ENCODE measurements at places on chromosomes 12 and 14. TPM values are rescaled to one million over a fixed set of nuclear protein-coding genes. Genes with fewer than 3 reads are reported as not detected.

DNA sequence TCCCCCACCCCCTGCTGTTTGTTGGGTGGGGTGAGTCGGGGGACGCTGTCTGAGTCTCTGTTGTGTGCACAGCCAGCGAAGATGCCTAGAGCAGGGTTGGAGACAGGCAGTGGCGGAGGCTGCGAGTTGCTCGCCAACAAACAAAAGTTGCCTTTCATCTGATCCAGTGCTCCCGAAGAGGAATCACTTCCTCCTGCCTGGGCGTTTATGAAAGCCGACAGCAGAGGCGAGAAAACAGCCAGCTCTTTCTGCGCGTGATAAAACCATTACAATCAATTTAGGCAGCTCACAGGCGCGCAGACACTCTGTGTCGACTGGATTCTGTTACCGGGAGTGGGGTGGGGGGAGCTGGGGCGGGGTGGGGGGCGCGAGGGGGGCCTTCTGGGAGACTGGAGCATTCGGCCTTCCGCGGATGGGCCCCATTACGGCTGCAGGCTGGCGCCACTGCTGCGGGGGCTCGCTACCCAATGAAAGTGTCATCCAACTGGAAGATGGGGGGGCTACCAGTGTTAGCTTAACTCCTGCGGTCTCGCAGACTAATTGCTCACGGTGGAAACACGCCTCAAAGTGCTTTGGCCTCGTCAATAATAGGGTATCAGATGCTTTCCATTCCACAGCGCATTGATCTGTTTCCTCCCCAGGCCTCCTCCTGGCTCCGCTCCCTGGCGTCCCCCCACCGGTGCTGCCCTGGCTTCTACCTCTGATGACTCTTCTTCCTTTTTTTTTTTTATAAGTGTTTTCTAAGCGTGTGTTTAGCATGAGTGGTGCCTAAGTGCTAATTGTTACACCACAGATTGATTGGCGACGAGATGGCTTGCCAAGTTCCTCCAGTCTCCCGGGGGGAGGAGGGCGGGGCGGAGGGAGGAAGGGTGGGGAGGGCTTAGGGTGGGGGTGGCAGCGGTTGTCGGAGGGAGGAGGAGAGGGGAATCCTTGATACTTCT lies 678.4 kb downstream of the MED13L start:
- no peaks in the 10 kb centered on the region for H3K36me3 ChIP-seq
- H3K27me3 ChIP-seq: peaks cover 6% of the 10 kb centered on the region
- no peak for DNase-seq
- H3K27ac ChIP-seq: no peak overlapping the region
- no peaks in the 10 kb centered on the region for H3K4me1 ChIP-seq

- H3K4me3 ChIP-seq: no peak overlapping the region
- no peaks in the 10 kb centered on the region for H3K36me3 ChIP-seq
- no peak overlapping the region for H3K27ac ChIP-seq
- no peak for DNase-seq
- no peaks in the 10 kb centered on the region for H3K4me1 ChIP-seq
- H3K27me3 ChIP-seq: no peaks in the 10 kb centered on the region
Measured at GRCh38 chr14:100770605-100771120, 44.0 kb downstream of the DLK1 start.

GRCh38 chr14:55399852-55400251 lies 11.8 kb downstream of the ATG14 start:
- H3K27me3 ChIP-seq: no peaks in the 10 kb centered on the region
- H3K4me1 ChIP-seq: no peaks in the 10 kb centered on the region
- H3K4me3 ChIP-seq: no peak overlapping the region
- no peak for DNase-seq
- no peak overlapping the region for H3K27ac ChIP-seq
- peaks cover 19% of the 10 kb centered on the region for H3K36me3 ChIP-seq

DNA sequence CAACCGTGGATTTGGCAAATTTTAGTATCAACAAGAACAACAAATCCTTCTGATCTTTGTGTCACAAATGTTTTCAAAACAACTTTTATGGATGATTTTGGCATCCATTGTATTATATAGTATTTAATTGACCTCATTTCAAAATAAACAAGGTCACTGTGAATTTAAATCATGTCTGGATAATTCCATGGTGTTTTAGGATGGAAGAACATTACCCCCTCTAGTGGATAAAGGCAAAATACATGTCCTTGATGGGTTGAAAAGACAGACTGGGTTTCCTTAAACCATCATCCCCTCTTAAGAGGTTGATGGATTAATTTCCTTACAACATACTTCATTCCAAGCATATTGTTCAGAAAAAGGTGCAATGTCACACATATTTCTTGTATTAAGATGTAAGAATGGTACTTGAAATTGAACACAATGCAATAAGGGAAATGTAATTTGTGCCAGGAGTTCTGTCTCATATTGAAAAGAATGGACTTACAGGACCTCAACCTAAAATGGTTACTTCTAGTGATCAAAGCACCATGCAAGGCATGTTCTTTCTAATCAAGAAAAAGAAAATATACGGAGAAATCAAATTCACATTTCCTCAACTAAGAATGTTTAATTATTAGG lies 352.0 kb downstream of the BCAT1 start:
- no peaks in the 10 kb centered on the region for H3K36me3 ChIP-seq
- H3K4me1 ChIP-seq: no peaks in the 10 kb centered on the region
- no peak overlapping the region for H3K27ac ChIP-seq
- H3K27me3 ChIP-seq: no peaks in the 10 kb centered on the region
- no peak overlapping the region for H3K4me3 ChIP-seq
- DNase-seq: no peak

GRCh38 chr12:95474660-95474958 lies 657 bp downstream of the METAP2 start:
- DNase-seq: no peak
- H3K27ac ChIP-seq: peak overlapping the region; percentile 98
- H3K4me3 ChIP-seq: peak overlapping the region; percentile 91
- H3K4me1 ChIP-seq: peaks cover 37% of the 10 kb centered on the region
- H3K27me3 ChIP-seq: no peaks in the 10 kb centered on the region
- peaks cover 28% of the 10 kb centered on the region for H3K36me3 ChIP-seq

DNA sequence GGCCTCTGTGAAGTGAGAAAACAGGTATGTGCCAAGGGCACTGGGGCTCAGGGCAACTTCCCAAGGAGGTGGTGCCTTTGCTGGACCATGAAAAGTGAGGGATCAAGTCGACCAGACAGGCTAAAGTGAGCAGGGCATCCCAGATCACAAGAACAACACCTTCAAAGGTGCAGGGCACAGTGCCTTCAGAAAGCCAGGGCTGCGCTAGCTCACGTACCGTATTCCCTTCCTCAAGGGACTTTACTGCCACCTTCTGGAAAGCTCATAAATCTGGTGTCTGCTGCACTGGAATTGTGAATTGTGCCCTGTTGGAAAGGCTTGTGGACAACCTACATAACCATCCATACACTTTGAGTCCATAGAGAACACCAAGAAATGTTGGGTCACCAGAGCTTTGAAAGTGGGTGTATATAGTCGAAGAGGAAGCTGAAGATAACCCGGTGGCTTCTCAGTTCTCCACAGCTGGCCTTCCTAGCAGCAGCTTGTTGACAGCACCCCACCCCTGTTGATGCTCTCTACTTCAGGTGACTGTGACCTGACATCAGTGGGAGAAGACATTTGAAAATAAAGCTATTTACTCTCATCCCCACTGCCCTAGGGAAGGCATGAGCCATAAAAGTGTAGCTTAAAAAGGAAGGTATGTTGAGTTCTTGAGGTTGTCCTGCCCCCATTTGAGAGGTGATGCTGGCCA lies 24.5 kb downstream of the FIGNL2 start:
- H3K4me1 ChIP-seq: peaks cover 26% of the 10 kb centered on the region
- H3K27me3 ChIP-seq: peaks cover 8% of the 10 kb centered on the region
- H3K36me3 ChIP-seq: no peaks in the 10 kb centered on the region
- H3K4me3 ChIP-seq: no peak overlapping the region

GRCh38 chr12:93661021-93661420 lies 16.2 kb upstream of the CRADD start:
- H3K4me3 ChIP-seq: no peak overlapping the region
- H3K27me3 ChIP-seq: no peaks in the 10 kb centered on the region
- no peaks in the 10 kb centered on the region for H3K36me3 ChIP-seq
- no peak for DNase-seq
- H3K4me1 ChIP-seq: no peaks in the 10 kb centered on the region

DNA sequence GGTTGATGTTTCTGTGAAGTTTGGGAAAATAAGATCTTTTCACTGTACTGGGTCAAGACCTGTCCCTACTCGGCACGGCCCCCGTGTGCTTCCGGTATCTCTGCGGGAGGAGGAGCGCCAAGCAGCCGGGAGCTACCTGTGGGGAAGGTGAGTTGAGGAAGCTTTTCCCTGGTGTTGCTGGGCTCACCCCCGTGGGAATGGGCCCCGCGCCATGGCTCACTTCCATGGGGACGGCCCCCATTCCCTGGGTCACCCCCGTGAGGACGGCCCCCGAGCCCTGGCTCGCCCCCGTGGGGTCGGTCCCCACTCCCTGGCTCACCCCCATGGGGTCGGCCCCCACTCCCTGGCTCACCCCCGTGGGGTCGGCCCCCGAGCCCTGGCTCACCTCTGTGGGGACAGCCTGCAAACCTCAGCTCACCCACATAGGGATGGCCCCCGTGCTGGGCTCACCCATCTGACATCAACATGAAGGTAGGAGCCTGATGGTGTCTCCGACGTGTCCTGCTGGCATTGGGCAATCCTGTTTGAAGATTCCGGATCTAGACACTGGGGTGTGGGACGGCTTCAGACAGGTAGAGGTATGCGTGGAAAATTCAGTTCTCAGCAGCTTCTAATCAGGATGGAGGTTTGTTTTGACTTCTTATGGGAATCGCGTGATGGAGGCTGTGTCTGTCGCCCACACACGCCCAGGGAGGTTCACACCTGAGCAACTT lies 9.1 kb downstream of the LRCOL1 start:
- no peak for DNase-seq
- peak overlapping the region; percentile 46 for H3K27ac ChIP-seq
- H3K36me3 ChIP-seq: no peaks in the 10 kb centered on the region
- H3K4me3 ChIP-seq: peak overlapping the region; percentile 47

GRCh38 chr14:89617481-89618329 lies 200.7 kb upstream of the FOXN3 start:
- no peak for DNase-seq
- no peaks in the 10 kb centered on the region for H3K27me3 ChIP-seq
- peak overlapping the region; percentile 74 for H3K4me3 ChIP-seq

DNA sequence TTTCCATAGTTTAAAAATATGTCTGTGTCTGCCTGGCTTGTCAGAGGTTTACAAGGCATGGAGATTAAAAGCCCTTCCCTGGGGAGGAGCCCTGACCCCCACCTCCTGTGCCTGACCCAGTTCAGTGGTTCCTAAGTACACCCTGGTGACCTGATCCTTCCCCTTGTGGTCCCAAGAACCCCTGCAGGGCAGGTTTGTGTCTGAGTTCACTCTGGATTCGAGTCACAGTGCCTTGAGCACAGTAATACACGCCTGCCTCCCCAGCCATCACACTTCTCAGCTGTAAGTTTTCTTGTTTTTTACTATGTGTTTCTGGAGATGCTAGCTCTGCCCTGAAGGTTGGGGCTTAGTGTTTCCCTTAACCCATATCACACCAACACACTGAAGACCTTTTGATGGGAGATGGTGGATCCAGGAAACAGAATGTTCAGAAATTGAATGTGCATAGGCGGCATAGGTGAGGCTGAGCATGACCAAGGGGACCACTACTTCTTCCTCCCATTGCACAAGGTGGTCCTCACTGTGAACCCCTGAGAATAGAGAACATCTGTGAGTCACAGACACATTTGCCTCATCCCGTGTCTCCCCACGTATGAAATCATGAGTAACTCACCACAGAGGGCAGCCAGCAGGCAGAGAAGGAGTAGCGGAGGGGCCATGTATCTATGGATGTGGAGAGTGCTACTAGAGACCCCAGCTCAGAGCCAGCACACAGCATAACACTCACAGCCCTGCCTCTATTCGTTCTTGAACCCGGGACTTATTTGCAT lies 962.9 kb downstream of the TMEM121 start:
- H3K4me1 ChIP-seq: no peaks in the 10 kb centered on the region
- H3K27ac ChIP-seq: no peak overlapping the region
- no peaks in the 10 kb centered on the region for H3K27me3 ChIP-seq
- H3K4me3 ChIP-seq: no peak overlapping the region

DNA sequence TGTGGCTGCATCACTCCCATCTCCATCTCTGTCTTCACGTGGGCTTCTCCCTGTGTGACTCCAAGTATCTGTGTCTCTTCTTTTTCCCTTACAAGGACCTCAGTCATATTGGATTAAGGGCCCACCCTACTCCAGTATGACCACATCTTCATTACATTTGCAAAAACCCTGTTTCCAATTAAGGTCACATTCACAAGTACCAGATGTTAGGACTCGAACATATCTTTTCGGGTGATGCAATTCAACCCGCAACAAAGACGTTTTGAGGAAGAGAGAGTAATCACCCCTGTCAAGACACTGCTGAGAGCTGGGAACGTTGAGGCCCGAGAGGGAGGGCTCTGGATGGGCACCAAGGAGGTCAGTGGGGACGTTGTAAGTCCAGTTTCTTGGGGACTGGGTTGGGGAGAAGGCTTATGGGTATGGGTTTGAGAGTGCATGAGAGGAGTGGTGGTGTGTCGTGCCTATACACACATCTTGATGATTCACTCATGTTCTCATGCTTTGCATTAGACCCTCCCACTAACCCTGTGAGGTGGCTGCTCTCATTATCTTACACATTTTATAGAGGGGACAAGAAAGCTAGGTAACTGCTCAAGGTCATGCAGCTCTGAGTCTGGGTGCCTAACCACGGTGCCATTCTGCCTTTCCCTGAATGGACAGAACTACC lies 12.1 kb upstream of the IFI27 start:
- no peak overlapping the region for H3K4me3 ChIP-seq
- no peak overlapping the region for H3K27ac ChIP-seq
- no peaks in the 10 kb centered on the region for H3K27me3 ChIP-seq
- no peak for DNase-seq
- no peaks in the 10 kb centered on the region for H3K4me1 ChIP-seq

DNA sequence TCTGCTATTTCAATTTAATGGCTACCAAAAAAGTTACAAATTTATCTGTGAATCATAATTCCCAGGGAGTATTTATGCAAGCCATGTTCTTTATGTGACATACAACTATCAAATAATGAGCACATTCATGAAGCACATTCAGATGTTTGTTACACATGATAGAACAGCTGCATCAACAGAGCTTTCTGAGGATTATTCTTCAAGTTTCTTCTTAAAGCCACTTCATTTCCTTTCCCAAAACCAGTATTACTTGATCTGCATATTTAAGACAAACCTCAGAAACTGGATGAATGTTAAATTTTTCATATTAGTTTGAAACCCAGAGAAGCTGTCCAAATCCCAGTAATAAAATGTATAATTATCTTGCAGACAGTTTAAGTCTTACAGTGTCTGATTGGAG lies 73.6 kb upstream of the SOX5 start:
- H3K27me3 ChIP-seq: no peaks in the 10 kb centered on the region
- no peak overlapping the region for H3K4me3 ChIP-seq
- no peak for DNase-seq

- H3K27ac ChIP-seq: no peak overlapping the region
- no peak overlapping the region for H3K4me3 ChIP-seq
- no peaks in the 10 kb centered on the region for H3K36me3 ChIP-seq
- no peak for DNase-seq
- H3K27me3 ChIP-seq: no peaks in the 10 kb centered on the region
Measured at GRCh38 chr14:76591266-76591665, 170.0 kb upstream of the VASH1 start.

- H3K27me3 ChIP-seq: no peaks in the 10 kb centered on the region
- DNase-seq: no peak
- H3K36me3 ChIP-seq: peaks cover 67% of the 10 kb centered on the region
- no peak overlapping the region for H3K27ac ChIP-seq
Measured at GRCh38 chr12:118166946-118167345, 31.0 kb downstream of the PEBP1 start.

The ISCA2 gene
- total RNA-seq: 23.4 TPM

The BTBD6 gene
- total RNA-seq: 53.0 TPM

The GLT1D1 gene
- total RNA-seq: 5.3 TPM

The MANSC4 gene
- total RNA-seq: not detected

The STXBP6 gene
- 29.4 TPM for total RNA-seq

The ZDHHC17 gene
- 27.9 TPM for total RNA-seq

The TSPAN8 gene
- total RNA-seq: 15.3 TPM

The VRTN gene
- not detected for total RNA-seq

The KLRC2 gene
- total RNA-seq: not detected

The DEGS2 gene
- 5.8 TPM for total RNA-seq

Data from lower lobe of right lung (tissue), 2 donors.